ENCODE measurements at places on chromosomes 3 and 15.

GRCh38 chr3:188796122-188796631 is 375.6 kb upstream of the TPRG1 start:
- DNase-seq: peak; percentile 99

GRCh38 chr15:63044645-63045464 is 2.3 kb downstream of the TPM1 start:
- peak; percentile 77 for DNase-seq

- DNase-seq: no peak
These were observed 33.6 kb downstream of the MECOM start for GRCh38 chr3:169629895-169630294.

GRCh38 chr3:184810146-184810545 is 1.8 kb upstream of the VPS8 start:
- no peak for DNase-seq

GRCh38 chr3:80785475-80785874 is 976.0 kb downstream of the GBE1 start:
- DNase-seq: no peak

- no peak for DNase-seq
These were observed 28.2 kb downstream of the CNOT10 start for GRCh38 chr3:32713181-32713580.

GRCh38 chr15:54504695-54505094 is 526.5 kb downstream of the UNC13C start:
- DNase-seq: no peak

GRCh38 chr3:133917144-133917543 is 21.5 kb upstream of the RAB6B start:
- DNase-seq: no peak

GRCh38 chr3:14183015-14183577 is 4.5 kb downstream of the LSM3 start:
- DNase-seq: no peak

- DNase-seq: no peak
These were observed 29.8 kb downstream of the FBXL22 start for GRCh38 chr15:63626955-63627354.

- no peak for DNase-seq
These were observed 362.5 kb upstream of the EPHA3 start for GRCh38 chr3:88744896-88745295.

DNA sequence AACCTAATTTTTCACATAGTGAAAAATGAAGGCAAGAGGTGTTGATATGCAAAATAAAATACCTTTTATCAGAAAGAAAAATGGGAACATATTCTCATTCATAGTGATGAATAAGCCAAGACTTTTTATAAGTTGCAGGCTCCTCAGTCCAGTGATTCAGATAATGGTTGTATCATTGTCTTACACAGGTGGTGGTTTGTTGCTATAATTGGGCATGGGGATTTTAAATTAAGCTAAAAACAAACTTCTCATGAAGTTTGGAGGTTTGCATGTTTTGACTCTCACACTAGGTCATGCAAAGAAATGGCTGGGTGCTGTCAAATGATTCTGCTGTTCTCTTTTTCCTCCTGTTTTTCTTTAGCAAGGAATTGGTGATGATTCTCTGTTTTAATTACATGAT is 60.8 kb upstream of the SKIL start:
- DNase-seq: no peak

GRCh38 chr15:63986185-63986680 is 60.1 kb downstream of the DAPK2 start:
- DNase-seq: no peak

- no peak for DNase-seq
These were observed 89.7 kb upstream of the SLC4A7 start for GRCh38 chr3:27573780-27574437.

GRCh38 chr3:123036352-123037014 is 8.9 kb upstream of the SEMA5B start:
- peak; percentile 14 for DNase-seq

- DNase-seq: peak; percentile 54
These were observed 12.5 kb downstream of the RAB27A start for GRCh38 chr15:55277116-55277564.

Measured in fibroblast of skin of abdomen (primary cell).